ENCODE measurements at places on chromosomes 13 and 19.

DNA sequence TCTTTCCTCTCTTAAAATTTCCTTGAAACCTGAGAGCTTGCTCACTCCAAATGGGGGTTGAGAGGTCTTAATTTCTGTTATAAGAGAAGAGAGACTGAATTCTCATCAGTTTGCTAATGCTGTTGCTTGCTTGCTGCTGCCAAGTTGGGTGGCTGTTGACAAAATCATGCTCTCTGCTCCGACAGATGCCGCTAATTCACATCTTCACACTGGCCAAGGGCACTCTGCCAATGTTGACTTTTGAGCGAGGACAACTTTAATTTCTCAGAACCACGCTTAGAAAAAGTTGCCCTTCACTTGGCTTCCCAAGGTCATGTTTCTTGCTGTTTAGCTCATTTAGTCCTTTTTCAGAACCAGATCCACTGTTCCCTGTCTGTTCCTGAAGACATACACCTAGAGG is 402.9 kb downstream of the HS6ST3 start:
- no peak for DNase-seq

DNA sequence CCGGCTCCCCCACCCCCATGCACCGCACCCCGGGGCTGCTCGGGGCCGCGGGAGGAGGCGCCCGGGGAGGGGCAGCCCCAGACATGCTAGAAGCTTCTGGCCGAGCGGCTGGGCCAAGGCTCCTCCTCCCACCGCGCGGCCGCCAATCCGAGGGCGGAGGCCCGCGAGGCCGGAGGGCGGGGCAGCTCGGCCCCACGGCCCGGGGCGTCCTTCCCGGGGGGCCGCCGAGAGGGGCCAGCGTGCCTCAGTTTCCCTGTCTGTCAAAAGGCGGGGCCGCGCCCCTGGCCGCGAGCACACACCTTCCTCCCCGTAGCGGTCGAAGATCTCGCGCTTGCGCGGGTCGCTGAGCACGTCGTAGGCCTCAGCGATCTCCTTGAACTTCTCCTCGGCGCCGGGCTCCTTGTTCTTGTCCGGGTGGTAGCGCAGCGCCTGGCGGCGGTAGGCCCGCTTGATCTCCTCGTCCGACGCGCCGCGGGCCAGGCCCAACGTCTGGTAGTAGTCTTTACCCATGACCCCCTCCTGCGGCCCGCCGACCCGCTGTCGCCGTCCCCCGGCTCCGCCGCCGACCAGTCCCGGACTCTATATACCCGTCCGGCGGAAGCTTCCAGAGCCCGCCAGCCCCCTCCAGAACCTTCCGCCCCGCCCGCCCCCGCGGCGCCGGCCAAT is at the start of gene DNAJB1:
Gene DNAJB1, minus strand, starts transcription at position 558 of the 666 bp plus-strand sequence. Its CDS starts 48 bp downstream, at position 510.
- DNase-seq = no peak

- DNase-seq = peak; percentile 45
Observed at GRCh38 chr19:7326105-7326877, 22.4 kb upstream of the ARHGEF18 start.

GRCh38 chr13:29594303-29594709 is 1.2 kb downstream of the SLC7A1 start:
- DNase-seq = peak; percentile 69

DNA sequence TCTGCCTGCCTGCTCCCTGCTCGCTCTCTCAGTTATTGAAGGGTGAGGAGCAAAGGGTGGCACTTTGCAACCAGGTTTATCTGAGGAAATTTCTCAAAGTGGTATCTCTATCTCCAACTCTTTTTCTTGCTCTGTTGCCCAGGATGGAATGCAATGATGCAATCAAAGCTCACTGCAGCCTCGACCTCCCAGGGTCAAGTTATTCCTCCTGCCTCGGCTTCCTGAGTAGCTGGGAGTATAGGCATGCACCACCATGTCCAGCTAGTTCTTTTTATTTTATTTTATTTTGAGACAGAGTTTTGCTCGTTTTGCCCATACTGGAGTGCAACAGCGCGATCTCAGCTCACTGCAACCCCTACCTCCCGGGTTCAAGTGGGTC is 4.9 kb downstream of the ACTMAP start:
- no peak for DNase-seq

- DNase-seq = no peak
Observed at GRCh38 chr19:21638776-21639175, 128.6 kb downstream of the ZNF100 start.

DNA sequence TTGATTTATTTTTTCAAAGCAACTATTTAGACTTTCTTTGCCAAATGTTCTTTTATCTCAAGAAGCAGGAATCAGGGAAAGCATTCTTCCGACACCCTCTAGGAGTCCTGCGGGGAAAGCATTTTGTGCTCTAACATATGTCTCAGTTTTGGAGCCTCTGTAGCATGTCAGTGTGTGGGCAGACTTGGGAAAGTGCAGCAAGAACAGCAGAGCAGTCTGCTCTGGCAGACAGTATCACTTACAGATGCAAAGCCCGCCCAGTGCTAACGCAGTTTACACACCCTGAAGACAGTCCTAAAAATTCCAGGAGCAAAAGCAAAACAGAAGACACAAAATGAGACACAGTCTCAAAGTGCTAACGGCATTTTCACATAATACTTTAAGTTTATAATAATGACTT is 393.5 kb downstream of the KLF12 start:
- no peak for DNase-seq

DNA sequence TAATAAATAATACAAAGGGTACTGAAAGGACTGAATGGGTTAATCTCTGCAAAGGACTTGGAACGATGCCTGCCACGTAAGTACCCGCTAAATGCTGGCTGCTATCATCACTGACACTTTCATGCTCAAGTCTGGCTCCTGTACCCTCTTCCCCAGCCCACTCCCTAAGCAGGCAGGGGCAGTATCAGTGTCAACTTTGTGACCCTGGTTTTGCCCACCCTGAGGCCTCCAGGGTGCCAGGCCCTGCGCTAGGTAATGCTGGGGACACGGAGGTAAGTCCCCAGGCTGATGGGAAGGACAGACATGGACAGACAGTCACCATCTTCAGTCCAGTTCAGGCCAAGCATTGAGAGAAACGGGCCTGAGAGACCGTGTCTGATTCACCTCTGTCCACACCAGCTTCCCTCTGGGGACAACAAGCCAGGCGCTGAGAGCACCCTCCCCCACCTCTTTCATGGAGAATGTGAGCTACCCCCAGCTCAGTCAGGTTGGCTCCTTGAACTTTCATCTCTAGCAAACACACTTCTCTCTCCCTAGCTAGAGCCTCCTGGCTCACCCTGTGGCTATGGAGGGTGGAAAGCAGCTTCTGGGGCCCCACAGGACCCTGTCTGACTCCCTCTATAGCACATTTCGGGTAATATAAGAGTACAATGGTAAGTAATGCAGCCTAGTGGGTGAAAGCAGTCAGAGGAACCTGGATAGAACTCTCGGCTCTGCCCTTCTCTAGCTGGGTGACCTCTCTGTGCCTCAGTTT is 800 bp downstream of the ETFB start:
- DNase-seq = peak; percentile 38

GRCh38 chr13:39840201-39840600 is 184.7 kb downstream of the COG6 start:
- no peak for DNase-seq
